ENCODE measurements at places on chromosomes 2 and 18. TPM values are rescaled to one million over a fixed set of nuclear protein-coding genes. Genes with fewer than 3 reads are reported as not detected.

PRKAG3 gene
- total RNA-seq = 0.26 TPM

BOLA3 gene
- 28.2 TPM for total RNA-seq

MAL gene
- not detected for total RNA-seq

TMEM178A gene
- total RNA-seq = 0.26 TPM

VSNL1 gene
- 1.2 TPM for total RNA-seq

SCYGR4 gene
- total RNA-seq = not detected

CYRIA gene
- 10.2 TPM for total RNA-seq

CHST9 gene
- not detected for total RNA-seq

TFPI gene
- 111 TPM for total RNA-seq
